Tibial artery (tissue), 4 donors: ENCODE measurements at places on chromosomes 4 and X.

- DNase-seq = no peak
Measured at GRCh38 chrX:40470830-40471429, 109.8 kb upstream of the ATP6AP2 start.

GRCh38 chr4:8552024-8552423 lies 28.2 kb upstream of the GPR78 start:
- peak; percentile 43 for DNase-seq

DNA sequence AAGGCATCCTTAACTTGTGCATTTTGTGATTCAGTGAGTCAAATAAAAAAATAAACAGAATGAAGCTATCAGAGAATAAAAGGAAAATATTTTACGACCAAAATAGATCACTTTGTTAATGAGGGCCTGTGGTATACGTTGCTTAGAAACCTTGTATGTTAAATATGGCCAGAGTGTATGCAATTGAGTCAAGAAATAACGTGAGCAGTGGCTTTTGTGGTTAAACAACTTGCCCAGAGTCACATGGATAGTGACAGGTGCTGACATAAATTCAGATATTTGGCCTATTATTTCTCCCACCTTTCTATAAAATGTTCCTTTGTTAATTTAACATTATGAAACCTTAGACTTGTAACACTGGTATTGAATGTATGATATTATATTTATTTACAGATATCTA lies 393.4 kb downstream of the PABPC4L start:
- no peak for DNase-seq

- no peak for DNase-seq
Measured at GRCh38 chrX:42093756-42094155, 170.4 kb upstream of the CASK start.
